ENCODE measurements at places on chromosomes 3 and 15. TPM values are rescaled to one million over a fixed set of nuclear protein-coding genes. Genes with fewer than 3 reads are reported as not detected.
A peak's percentile ranks its signal among the peaks of the same experiment; 100 is the strongest.

DNA sequence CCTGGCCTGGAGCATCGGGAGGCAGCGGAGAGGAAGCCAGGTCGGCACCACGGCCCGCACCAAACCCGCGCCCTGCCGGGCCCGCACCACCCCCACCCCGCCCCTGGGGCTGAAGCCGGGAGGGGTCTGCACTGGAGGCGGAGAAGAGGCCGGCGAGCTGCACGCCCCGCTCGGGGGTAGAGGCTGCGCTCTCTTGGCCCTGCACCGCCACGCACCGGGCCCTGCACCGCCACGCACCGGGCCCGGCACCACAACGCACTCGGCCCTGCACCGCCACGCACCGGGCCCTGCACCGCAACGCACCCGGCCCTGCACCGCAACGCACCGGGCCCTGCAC, 41.4 kb downstream of the MUC20 start:
- no peaks in the 10 kb centered on the region for H3K4me1 ChIP-seq
- no peak overlapping the region for H3K27ac ChIP-seq
- H3K27me3 ChIP-seq: peaks cover 15% of the 10 kb centered on the region
- no peak overlapping the region for H3K4me3 ChIP-seq
- H3K36me3 ChIP-seq: no peaks in the 10 kb centered on the region

GOLGA8G gene
- total RNA-seq: not detected

CMTM8 gene
- 0.26 TPM for total RNA-seq

- no peaks in the 10 kb centered on the region for H3K4me1 ChIP-seq
- DNase-seq: no peak
- no peaks in the 10 kb centered on the region for H3K36me3 ChIP-seq
- no peaks in the 10 kb centered on the region for H3K27me3 ChIP-seq
These were observed 130.5 kb downstream of the LRRC3B start for GRCh38 chr3:26753095-26753494.

DNA sequence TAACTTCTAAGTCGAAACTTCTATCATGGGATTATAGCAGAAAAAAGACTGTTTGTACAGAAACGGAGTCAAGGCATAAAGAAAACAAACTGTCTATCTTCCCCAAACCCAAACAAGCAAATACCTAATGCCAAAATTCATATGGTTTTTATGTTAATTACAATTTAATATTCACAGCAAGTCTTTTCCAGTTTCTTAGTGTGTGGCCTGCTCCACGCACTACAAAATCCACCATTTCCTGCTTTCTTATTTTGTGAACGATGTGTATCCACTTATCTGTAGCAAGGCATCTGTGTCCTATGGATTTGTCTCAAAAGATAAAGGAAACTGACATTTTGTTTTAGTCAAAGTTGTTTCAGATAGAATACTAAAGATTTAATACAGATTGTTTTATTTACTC, 588.0 kb upstream of the CCDC54 start:
- no peak overlapping the region for H3K27ac ChIP-seq
- DNase-seq: no peak
- H3K36me3 ChIP-seq: no peaks in the 10 kb centered on the region

GRCh38 chr3:47082519-47082918, 81.4 kb downstream of the SETD2 start:
- peaks cover 4% of the 10 kb centered on the region for H3K36me3 ChIP-seq
- no peak overlapping the region for H3K4me3 ChIP-seq
- DNase-seq: peak; percentile 72

DNA sequence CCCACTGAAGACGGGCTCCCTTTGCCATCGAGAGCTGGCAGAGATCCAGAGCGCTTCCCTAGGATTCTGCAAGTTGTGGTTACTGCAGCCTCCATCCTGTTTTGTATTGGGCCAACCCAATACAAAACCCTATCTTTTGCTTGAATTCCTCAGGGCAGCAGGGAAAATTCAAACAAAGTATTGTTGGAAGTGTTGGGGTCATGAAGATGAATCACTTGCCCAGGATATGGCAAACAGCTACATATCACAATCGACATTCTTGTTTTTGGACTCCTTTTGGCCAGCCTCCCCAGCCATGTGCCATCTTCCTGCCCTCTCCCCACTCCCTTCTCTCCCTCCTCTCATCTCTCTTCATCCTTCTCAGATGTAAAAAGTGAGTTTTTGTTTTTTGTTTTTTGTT, 100.0 kb upstream of the TRIM42 start:
- no peaks in the 10 kb centered on the region for H3K36me3 ChIP-seq
- DNase-seq: no peak
- no peaks in the 10 kb centered on the region for H3K27me3 ChIP-seq
- H3K4me1 ChIP-seq: no peaks in the 10 kb centered on the region
- no peak overlapping the region for H3K27ac ChIP-seq

IL16 gene
- 5.0 TPM for total RNA-seq

DNA sequence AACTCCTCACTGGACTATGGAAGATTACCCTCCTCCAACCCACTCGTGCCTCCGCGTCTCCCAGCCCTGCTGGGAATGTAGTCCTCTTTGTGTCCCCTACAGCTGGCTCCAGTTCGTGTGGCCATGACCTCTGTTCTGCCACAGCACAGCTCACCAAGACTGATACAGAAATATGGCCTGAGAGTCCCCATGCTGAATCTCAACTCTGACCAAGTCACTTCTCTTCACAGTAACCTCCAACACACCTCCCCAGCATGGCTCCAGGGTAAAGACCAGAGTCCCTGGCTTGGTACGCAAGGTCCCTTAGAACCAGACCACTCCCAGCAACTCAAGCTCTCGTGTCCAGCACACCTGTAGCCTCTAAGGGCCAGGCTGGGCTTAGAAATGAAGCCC, 2.3 kb upstream of the COL7A1 start:
- no peaks in the 10 kb centered on the region for H3K27me3 ChIP-seq
- peaks cover 24% of the 10 kb centered on the region for H3K36me3 ChIP-seq
- H3K4me1 ChIP-seq: peaks cover 47% of the 10 kb centered on the region
- DNase-seq: no peak

DNA sequence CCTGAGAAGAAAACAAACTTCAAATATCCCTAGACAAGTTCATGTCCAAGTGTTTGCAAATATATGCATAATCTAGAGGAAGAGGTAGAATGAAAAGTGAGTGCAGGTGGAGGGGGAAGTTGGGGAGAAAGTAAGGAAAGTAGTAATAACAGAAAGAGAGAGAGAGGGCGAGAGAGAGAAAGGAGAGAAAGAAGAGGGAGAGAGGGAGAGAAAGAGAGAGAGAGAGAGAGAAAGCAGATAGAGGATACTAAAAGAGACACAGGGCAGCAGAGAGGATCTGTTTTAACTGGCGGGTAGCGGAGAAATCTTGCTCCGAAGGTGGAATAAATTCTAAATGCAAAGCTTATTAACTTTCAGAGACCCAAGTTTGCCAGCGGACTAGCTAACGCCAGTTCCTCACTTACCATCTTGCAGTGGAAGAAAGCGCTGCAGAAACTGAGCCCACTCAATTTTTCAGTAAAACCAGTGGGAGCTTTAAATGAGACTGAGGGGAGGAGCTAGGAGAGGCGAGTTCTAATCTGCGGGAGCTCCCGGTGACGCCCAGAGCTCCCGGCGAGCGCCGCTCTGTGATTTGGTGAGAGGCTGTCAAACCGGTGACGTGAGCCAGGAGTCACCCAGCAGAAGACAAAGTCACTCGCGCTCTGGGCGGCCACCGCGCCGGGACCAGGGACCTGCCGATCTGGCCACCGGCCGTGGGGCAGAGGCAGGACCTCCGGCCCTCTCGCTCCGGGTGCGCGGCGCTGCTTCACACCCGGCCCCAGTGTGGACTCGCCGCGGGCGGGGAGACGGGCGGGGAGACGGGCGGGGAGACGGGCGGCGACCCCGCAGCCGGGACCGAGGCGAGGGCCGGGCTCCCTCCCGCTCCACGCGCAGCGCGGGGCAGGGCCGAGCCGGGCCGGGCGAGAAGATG, at the start of gene GMNC:
TSS of gene GMNC (minus strand) at position 486 of the 910 bp plus-strand sequence. CDS start at position 407, 79 bp downstream.
- DNase-seq: peak; percentile 62
- H3K4me3 ChIP-seq: peak within 1 kb of the TSS; percentile 48
- H3K27me3 ChIP-seq: no peaks in the 10 kb centered on the region
- no peak within 1 kb of the TSS for H3K27ac ChIP-seq
- H3K36me3 ChIP-seq: no peaks in the 10 kb centered on the region

- no peaks in the 10 kb centered on the region for H3K36me3 ChIP-seq
- H3K4me3 ChIP-seq: peak within 1 kb of the TSS; percentile 68
- H3K27me3 ChIP-seq: no peaks in the 10 kb centered on the region
- DNase-seq: peak; percentile 99
These were observed at the start of the genes BTD and HACL1 for GRCh38 chr3:15601399-15602145. Gene BTD (plus strand): TSS chr3:15601745. CDS start chr3:15635440, 33,695 bp downstream. Gene HACL1 (minus strand): TSS chr3:15601569. CDS start chr3:15601463, 106 bp downstream.

- H3K27ac ChIP-seq: no peak overlapping the region
- H3K4me1 ChIP-seq: no peaks in the 10 kb centered on the region
- no peaks in the 10 kb centered on the region for H3K36me3 ChIP-seq
These were observed 61.4 kb downstream of the ZNF609 start for GRCh38 chr15:64521726-64522164.

DNA sequence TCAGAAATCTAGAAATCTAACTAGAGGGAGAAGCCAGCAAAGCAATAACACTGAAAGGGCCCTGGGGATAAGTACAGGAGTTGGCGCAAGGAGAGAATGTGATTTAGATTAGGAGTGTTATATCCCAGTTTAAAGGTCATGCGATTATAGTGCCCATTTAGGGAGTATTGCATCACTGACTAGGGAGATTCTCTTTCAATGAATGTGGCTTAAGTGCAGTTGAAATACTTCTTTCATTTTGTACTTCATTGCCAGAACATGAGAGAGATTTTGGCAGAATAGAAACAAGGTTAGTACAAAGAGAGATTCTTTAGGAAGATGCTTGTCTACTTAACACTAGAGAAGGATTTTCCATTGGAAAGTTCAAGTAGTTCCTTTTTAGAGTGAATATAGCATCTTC, 13.9 kb downstream of the ROBO2 start:
- H3K27me3 ChIP-seq: no peaks in the 10 kb centered on the region
- no peaks in the 10 kb centered on the region for H3K4me1 ChIP-seq
- no peak overlapping the region for H3K4me3 ChIP-seq
- DNase-seq: no peak

PRR20G gene
- total RNA-seq: not detected

FGF12 gene
- total RNA-seq: 0.17 TPM

All from fibroblast of lung (primary cell).